Stimulated activated CD4-positive, alpha-beta T cell treated with anti-CD3 and anti-CD28 coated beads, Interleukin-4, amount 100 ng/mL, for 48 hours (primary cell): ENCODE measurements at places on chromosomes 4 and X.

GRCh38 chr4:38674258-38675144, 10.5 kb downstream of the KLF3 start:
- no peak for DNase-seq

DNA sequence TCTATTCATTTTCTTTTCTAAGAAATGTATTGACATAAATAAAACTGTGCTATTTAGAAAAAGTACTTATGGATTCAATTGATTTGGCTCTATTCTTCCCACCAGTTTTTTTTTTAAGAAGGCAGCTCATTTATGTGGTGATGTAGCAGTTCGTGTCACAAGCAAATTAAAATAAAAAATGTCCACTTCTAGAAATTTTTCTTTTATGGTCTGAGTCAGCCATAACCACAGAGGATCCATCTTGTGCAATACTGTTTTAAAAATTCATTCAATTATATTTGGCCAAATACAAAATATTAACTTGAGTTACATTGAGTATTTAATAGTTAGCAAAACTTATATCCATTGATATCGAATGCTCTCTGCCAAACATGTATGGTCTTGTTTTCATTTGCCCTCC, 207.9 kb upstream of the FAT1 start:
- no peak for DNase-seq

- no peak for DNase-seq
These were observed 34.6 kb upstream of the MID1 start for GRCh38 chrX:10654960-10655359.

DNA sequence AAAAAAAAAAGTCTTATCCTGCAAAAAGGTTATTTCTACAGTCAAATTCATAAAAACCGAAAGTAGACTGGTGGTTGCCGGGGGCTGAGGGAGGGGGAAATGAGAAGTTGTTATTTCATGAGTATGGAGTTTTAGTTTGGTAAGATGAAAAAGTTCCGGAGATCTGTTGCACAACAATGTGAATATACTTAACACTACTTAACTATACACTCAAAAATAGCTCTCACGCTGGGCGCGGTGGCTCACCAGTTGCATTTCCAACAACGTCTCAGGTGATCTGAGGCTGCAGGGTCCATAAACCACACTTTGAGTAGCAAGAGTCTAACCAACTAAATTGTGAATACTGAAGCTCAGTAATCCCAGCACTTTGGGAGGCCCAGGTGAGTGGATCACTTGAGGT, 52.4 kb downstream of the ANOS1 start:
- DNase-seq, result no peak

DNA sequence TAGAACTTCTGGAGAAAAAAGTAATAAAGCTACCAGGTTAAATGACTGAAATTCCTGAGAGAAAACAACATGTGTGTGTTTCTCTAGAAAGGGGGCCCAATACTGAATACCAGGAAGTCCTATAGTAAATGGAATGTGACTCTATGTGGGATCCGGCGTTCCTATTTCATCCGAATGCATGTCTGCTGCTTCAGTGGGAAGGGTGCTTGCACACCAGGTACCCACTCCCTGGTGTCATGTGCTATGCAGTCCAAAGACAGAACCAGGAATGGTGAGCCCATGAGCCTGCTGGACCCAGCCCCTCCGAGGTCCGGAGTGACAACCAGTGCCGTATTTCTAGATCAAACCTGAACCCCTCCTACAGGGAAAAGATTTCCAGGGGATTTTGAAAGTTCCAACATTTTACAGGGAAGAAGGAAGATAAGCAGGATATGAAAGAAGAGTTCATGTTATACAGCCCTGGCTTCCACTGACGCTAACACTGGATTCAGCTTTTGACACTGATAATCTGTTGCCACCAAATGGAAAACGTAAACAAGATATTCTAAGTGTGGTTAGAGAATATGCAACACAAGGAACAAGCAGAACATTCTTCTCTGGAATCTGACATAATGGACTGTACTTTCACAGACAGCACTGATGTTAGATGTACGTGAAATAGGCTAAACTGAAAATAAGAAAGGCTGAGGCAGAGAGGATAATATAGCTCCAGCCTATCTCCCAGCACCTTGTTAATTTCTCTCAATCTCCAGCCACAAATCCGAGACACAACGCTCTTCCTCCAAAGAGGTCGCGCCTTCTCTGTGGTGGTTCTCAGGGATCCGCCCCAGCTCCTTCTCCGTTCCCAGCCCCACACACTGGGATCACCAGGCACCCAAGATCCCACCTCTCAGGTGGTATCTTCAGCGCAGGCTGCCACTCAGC, 725 bp upstream of the CXCL1 start:
- DNase-seq, result no peak

DNA sequence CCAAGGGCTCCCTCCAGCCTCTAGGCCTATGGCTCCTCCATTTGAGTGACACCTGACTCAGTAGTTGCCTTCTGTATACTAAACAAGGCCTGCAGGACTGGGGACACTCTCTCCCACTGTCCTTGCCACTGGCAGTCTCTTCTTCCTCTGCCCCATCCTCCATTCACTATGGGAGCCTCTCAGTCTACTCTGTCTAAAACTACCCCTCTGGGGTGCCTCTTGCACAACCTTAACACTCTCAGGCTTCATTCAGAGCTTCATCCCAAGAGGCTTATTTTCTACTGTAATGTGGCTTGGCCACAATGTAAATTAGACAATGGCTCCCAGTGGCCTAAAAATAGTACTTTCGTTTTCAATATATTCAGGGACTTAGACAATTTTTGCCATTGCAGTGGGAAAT, 133.0 kb downstream of the ZC4H2 start:
- no peak for DNase-seq

- DNase-seq, result no peak
These were observed 146.1 kb upstream of the OTUD4 start for GRCh38 chr4:145326491-145326890.

GRCh38 chr4:158051401-158052235, 121.2 kb downstream of the GASK1B start:
- no peak for DNase-seq

GRCh38 chr4:20298986-20299385, 47.3 kb downstream of the SLIT2 start:
- no peak for DNase-seq

GRCh38 chr4:91089178-91089577, 962.0 kb downstream of the CCSER1 start:
- DNase-seq, result no peak

DNA sequence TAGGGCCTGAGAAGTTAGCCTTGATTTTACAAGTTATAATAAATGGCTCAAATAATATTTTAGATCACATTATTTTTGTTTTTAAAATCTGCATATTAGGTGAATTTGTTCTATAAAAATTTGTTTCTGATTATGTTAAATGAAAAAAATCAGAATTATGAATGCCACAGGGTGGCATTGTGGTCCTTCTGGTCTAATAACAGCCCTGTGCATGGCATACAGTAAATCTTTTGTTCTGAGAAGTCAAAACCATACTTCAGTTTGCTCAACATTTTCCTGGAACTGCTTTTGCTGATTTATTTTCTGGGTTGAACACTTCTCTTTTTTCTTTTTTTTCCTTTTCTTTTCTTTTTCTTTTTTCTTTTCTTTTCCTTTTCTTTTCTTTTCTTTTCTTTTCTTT, 101.0 kb upstream of the UBQLN2 start:
- no peak for DNase-seq

- DNase-seq, result no peak
These were observed 82.0 kb downstream of the USP46 start for GRCh38 chr4:52576961-52577623.

DNA sequence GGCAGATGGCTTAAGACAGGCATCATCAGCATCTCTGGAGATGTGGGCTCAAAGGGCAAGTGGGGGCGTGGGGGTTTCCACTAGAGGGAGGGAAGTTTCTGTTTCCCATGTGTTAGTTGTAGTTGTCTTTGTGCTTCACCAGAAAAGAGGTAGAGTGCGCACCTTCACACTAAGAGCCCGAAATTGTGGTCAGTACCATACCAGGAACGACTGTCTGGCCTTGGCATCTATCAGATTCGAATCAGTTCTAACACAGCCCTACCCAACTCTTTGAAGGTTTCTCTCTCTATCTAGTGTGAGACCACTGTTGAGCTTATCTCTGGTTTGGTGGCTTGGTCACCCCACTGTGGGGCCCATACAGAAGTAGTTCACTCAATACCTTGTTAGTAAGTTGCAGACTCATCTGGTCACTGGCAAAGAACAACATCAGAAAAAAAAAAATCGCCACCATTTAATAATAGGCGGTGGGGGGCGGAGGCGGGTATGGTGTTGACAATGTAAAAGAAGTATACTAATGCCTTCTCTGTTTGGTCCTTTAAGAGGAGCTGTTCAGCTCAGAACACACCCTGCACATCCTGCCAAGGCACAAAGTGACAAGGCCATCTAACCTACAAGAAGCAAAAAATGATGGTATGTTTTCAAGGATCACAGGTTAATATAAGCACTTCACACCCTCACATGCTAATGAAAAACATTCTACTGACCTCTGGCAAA, 71.1 kb downstream of the NYX start:
- no peak for DNase-seq

DNA sequence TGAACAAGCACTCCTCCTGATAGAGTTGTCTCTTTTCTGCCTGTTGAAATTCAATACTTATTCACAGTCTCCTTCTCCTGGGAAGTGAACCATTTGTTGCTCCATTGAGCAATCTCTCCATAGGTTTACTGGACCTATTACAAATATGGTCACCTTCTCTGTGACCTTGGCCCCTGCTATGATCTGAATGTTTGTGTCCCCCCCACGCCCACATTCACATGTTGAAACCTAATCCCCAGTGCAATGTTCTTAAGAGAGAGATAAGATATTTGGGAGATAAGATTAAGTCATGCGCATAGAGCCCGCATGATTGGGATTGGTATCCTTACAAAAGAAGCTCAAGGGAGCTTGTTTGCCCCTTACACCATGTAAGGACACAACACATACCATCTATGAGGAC, 54.1 kb upstream of the GABRE start:
- no peak for DNase-seq

DNA sequence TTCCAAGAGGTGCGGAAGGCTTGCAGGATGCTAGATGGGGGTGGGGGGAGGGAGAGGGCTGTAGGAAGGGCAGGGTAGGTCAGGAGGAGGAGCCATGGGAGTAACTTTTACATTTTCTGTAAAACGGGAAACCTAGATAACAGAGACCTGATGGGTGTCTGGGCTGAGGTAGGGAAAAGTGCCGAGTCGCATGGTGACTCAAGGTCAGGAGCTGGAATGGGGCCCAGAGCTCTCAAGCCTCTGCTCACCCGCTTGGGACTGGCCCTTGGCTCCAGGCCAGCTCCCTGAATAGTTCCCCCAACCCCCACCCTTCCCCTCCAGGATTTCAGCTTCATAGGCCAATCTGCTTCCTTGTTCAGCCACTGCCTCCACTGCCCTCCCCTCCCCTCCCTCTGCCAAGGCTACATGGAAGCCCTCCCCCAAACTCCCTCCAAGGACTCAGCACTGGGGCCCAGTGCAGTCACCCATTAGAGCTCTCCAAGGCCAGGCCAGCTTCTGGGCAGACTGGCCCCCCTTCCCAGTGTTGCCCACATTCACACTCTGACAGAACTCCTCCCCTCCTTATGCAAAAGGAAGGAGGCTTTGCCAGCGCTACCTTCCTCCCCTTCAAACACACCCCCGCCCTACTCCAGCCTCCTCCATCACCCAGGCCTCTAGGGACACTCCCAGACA, 43.6 kb downstream of the TSC22D3 start:
- no peak for DNase-seq

- no peak for DNase-seq
These were observed 93.2 kb upstream of the AP1S2 start for GRCh38 chrX:15947648-15948317.

DNA sequence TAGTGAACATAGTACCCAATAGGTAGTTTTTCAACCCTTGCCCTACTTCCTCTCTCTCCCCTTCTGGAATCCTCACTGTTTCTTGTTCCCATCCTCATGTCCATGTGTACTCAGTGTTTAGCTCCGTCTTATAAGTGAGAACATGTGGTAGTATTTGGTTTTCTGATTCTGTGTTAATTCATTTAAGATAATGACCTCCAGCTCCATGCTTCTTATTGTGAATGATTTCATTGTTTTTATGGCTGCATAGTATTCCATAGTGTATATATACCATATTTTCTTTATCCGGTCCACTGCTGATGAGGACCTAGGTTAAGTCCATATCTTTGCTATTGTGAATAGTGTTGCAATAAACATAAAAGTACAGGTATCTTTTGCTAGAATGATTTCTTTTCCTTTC, 31.0 kb downstream of the IRF2 start:
- no peak for DNase-seq

- DNase-seq, result no peak
These were observed 333.1 kb upstream of the IGFBP7 start for GRCh38 chr4:57443308-57443707.

- no peak for DNase-seq
These were observed 13.5 kb downstream of the TIMP1 start for GRCh38 chrX:47595716-47596251.

DNA sequence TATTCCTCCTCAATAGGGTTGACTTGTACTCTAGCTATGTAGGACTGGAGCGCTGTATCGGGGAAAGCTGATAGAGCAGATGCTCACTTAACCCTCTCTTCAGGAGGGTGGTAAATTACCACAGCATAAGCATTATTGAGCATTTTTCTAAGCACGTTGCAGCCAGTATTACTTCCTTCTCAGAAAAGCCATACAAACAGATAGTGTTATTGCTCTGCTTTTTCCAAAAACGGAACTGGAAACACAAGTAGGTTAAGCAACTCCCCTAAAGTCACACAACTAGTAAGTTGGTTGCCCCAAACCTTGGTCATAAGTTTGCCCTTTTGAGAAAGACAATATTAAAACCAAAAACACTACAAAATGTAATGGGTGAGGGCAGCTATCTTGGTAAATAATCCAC, 73.9 kb downstream of the REELD1 start:
- DNase-seq, result no peak

DNA sequence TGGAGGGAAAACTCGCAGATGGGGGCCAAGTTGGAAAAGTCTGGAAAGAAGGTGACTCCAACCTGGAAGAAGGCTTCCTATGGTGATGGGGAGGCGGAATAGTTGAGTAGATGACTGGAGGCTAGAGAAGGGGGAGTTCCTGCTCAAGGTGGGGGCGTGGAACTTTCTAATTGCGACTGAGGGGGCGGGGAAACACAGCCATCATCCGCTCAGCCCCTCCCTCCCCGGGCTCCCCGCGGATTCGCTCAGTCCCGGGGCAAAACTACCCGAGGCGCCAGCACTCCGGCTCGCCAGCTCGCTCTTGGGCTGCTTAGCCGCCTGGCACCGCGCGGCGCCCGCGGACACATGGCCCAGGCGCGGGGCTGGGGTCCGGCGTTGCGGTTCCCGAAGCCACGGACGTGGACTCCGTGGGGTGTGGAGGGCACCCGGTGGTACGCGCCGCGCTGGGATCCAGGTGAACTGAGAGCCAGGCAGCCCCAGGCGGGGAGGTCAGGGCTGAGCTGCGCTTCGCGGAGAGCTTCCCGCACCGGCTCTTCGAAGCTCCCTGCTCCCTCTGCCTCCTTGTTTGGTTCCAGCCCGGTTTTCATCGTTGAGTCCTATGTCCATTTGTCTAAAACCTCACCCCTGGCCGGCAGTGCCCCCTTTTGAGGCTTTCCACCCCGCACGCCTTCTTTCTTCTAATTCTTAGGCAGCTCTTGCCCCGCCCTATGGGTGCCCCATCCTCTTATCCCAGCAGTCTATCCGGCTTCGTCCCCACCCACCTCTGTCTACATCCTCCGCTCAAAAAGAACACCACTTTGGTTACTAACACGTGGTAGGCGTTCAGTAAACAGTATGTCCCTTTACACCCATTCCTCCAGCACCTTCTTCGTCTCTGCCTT, 38.9 kb downstream of the STARD8 start:
- no peak for DNase-seq

- no peak for DNase-seq
These were observed 36.3 kb downstream of the OPHN1 start for GRCh38 chrX:68396953-68397352.
